CD4-positive, alpha-beta T cell treated with Interleukin-17A for 4 hours (primary cell): ENCODE measurements at places on chromosomes 6 and 20.
A peak's percentile ranks its signal among the peaks of the same experiment; 100 is the strongest.

DNA sequence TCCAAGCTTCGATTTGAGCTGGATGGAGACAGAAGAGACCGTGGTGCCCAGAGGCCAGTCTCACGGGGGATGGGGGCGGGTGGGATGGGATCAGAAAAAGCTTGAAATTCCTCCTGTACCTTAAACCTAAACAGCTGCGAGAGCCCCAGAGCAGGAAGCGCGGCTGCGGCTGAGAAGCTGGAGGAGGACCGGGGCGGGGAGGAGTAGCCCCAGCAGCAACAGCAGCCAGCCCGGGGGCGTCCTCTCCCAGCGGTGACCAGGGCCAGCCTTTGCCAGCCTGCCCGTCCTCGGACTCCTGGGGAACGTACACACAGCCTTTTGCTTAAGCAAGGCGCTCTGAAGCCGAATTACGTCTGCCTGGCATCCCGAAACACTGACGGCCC lies 17.4 kb upstream of the PRDM13 start:
- no peak for DNase-seq

- DNase-seq = no peak
Measured at GRCh38 chr20:4122926-4123325, 107.6 kb upstream of the RNF24 start.

- peak; percentile 26 for DNase-seq
Measured at GRCh38 chr6:14066782-14067406, 50.7 kb upstream of the CD83 start.

GRCh38 chr6:140043762-140044378 lies 669.4 kb upstream of the CITED2 start:
- no peak for DNase-seq

GRCh38 chr20:5448449-5449118 lies 131.8 kb upstream of the PROKR2 start:
- peak; percentile 49 for DNase-seq
